ENCODE measurements at places on chromosomes 3 and 15. TPM values are rescaled to one million over a fixed set of nuclear protein-coding genes. Genes with fewer than 3 reads are reported as not detected.

HTR3E gene
- not detected for total RNA-seq

PARP15 gene
- 72.5 TPM for total RNA-seq

CAPN3 gene
- total RNA-seq = 14.0 TPM

DLEC1 gene
- 9.0 TPM for total RNA-seq

CRABP1 gene
- total RNA-seq = 0.47 TPM

PAQR5 gene
- 0.06 TPM for total RNA-seq

GRCh38 chr3:4290272-4290893 lies 12.8 kb upstream of the SETMAR start:
- H3K27ac ChIP-seq = no peak overlapping the region
- no peaks in the 10 kb centered on the region for H3K27me3 ChIP-seq
- no peaks in the 10 kb centered on the region for H3K36me3 ChIP-seq
- DNase-seq = no peak
- no peaks in the 10 kb centered on the region for H3K4me1 ChIP-seq

DNA sequence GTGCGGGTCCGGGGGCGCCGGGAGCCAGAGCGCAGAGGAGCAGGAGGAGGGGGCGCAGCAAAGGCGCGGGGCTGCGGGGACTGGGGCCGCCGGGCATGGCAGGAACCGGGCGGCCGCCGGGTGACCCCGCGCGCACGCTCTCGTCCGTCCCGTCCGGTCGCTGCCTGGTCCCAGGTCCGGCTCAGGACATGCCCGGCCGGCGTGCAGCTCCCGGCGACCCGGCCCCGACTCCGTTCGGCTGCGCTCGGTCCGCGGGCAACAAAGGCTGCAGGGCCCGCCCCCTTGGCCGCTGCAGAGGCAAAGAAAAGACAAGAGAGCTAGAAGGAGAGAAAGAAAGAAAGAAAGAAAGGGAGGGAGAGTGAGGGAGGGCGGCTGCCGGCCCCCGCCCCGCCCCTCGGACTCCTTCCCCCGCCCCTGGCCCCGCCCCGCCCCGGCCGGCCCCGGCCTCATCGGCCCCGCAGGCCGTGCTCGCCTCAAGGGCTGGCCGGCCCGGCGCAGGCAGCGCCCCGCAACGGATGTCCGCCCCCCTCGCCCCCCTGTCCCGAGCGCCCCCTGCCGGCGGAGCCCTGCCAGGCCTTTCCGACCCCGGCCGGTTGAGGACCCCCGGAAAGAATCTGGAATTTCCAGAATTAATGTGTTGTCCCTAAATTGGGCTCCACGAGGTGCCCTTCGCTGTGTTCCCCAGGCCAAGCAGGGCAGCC lies at the start of gene ADAMTS7:
Gene ADAMTS7 (minus strand): TSS at position 341 of the 701 bp plus-strand sequence. CDS start 244 bp downstream, at position 97.
- H3K4me1 ChIP-seq = no peaks in the 10 kb centered on the region
- H3K27ac ChIP-seq = no peak within 1 kb of the TSS
- H3K36me3 ChIP-seq = no peaks in the 10 kb centered on the region
- peak; percentile 56 for DNase-seq
- H3K4me3 ChIP-seq = peak within 1 kb of the TSS; percentile 73
- H3K27me3 ChIP-seq = no peaks in the 10 kb centered on the region

DNA sequence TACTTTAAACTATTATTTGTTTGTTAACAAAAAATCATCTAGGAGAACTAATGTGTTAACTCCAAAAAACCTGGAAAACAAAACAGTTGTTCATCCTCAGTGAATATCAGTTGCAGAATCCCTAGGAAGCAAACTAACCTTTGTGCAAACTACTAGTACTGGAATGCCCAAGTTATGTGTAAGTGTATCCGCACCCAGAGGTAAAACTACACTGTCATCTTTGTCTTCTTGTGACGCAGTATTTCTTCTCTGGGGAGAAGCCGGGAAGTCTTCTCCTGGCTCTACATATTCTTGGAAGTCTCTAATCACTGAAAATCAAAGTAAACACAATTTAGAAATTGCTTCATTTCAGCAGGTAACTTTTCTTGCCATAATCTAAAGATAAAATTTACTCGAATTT lies 29.8 kb downstream of the DYNC1LI1 start:
- H3K4me3 ChIP-seq = no peak overlapping the region
- no peaks in the 10 kb centered on the region for H3K36me3 ChIP-seq
- H3K27ac ChIP-seq = no peak overlapping the region
- DNase-seq = no peak
- no peaks in the 10 kb centered on the region for H3K4me1 ChIP-seq
- no peaks in the 10 kb centered on the region for H3K27me3 ChIP-seq

DNA sequence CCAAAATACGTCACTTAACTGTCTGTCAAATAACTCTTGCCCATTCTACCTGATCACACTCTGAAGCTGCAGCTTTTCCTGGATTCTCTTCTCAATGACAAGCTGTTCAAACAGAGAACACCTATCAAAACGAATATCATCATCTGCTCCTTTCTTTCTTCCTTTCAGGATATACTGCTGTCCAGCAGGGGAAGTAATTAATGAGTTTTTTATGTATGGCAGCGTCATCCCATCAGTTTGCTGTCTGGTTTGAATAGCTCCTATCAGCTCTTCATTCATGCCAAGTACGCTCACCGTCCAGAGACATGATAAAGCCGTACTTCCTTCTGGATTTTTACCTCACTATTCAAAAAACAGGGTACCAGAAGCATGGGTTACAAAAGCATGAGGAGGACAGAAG lies at the start of gene CHRM5:
Gene CHRM5 (plus strand): TSS at position 274 of the 400 bp plus-strand sequence. CDS start 94,221 bp downstream, outside the sequence.
- no peaks in the 10 kb centered on the region for H3K4me1 ChIP-seq
- no peak within 1 kb of the TSS for H3K27ac ChIP-seq
- H3K27me3 ChIP-seq = no peaks in the 10 kb centered on the region
- DNase-seq = no peak
- H3K36me3 ChIP-seq = no peaks in the 10 kb centered on the region

DNA sequence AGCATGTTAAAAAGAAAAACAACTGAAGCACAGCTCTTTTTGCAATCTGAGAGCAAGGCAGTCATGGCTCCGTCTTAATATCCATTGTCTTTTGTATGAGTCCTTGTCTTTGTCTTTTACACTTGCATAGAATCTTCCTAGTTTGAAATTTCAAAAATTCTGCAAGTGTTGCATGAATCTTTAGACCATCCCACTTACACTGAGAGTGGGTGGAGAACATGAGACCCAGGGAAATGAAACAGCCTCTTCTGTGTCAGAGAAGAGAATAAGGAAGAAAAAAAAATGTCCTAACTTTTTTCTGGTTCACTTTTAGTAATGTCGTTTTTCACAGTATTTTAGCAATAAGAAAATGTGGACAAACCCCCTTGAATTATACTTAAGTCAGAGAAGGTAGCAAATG lies 12.1 kb upstream of the DCLK3 start:
- no peaks in the 10 kb centered on the region for H3K4me1 ChIP-seq
- H3K4me3 ChIP-seq = no peak overlapping the region
- H3K27me3 ChIP-seq = no peaks in the 10 kb centered on the region
- H3K36me3 ChIP-seq = no peaks in the 10 kb centered on the region

DNA sequence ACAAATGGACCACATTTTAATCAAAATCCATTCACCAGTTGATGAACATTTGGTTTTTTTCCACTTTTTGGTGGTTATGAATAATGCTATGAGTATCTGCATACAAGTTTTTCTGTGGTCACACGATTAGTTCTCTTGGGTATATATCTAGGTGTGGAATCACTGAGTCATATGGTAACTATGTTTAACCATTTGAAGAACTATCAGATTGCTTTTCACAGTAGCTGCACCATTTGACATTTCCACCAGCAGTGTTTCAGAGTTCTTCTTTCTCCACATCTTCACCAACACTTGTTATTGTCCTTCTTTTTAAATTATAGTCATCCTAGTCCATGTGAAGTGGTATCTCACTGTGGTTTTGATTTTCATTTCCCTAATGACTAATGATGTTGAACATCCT lies 33.3 kb upstream of the ATG7 start:
- no peaks in the 10 kb centered on the region for H3K4me1 ChIP-seq
- no peak overlapping the region for H3K27ac ChIP-seq
- H3K4me3 ChIP-seq = no peak overlapping the region
- no peak for DNase-seq
